ENCODE measurements at places on chromosomes 3 and 15. TPM values are rescaled to one million over a fixed set of nuclear protein-coding genes. Genes with fewer than 3 reads are reported as not detected.

- H3K36me3 ChIP-seq: no peaks in the 10 kb centered on the region
- no peaks in the 10 kb centered on the region for H3K4me1 ChIP-seq
- DNase-seq: no peak
- H3K4me3 ChIP-seq: no peak overlapping the region
- no peak overlapping the region for H3K27ac ChIP-seq
These were observed 168.2 kb upstream of the GPR149 start for GRCh38 chr3:154598166-154598565.

The CCK gene
- polyA plus RNA-seq: not detected

DNA sequence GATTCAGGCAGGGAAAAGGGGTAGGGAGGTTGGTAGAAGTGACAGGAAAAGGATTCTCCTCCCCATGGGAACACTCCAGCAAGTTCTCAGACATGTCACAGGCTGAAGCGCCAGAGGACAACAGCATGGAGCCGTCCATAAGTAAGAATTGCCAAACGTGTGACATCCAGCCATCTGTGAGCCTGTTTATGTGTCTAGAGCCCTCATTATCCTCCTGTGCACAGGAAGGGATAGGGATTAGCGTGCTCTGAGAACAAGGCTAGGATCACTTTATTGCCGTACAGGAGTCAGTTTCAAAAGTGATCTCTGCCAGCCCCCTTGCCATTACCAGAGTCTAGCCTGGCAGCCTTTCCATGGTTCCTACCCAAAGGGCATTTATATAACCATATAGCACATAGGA lies 549.5 kb downstream of the NTRK3 start:
- no peaks in the 10 kb centered on the region for H3K36me3 ChIP-seq
- H3K4me1 ChIP-seq: no peaks in the 10 kb centered on the region
- H3K4me3 ChIP-seq: no peak overlapping the region
- no peaks in the 10 kb centered on the region for H3K27me3 ChIP-seq
- DNase-seq: no peak

- H3K27me3 ChIP-seq: peaks cover 9% of the 10 kb centered on the region
- no peak overlapping the region for H3K4me3 ChIP-seq
- H3K27ac ChIP-seq: no peak overlapping the region
- no peak for DNase-seq
- peaks cover 4% of the 10 kb centered on the region for H3K4me1 ChIP-seq
These were observed 2.1 kb downstream of the THPO start for GRCh38 chr3:184375747-184376461.

GRCh38 chr3:143720381-143720780 lies 127.9 kb downstream of the SLC9A9 start:
- H3K27ac ChIP-seq: no peak overlapping the region
- peaks cover 11% of the 10 kb centered on the region for H3K36me3 ChIP-seq
- no peaks in the 10 kb centered on the region for H3K27me3 ChIP-seq
- DNase-seq: no peak
- H3K4me3 ChIP-seq: no peak overlapping the region

GRCh38 chr15:35833581-35833980 lies 287.6 kb upstream of the DPH6 start:
- DNase-seq: no peak
- no peak overlapping the region for H3K27ac ChIP-seq

DNA sequence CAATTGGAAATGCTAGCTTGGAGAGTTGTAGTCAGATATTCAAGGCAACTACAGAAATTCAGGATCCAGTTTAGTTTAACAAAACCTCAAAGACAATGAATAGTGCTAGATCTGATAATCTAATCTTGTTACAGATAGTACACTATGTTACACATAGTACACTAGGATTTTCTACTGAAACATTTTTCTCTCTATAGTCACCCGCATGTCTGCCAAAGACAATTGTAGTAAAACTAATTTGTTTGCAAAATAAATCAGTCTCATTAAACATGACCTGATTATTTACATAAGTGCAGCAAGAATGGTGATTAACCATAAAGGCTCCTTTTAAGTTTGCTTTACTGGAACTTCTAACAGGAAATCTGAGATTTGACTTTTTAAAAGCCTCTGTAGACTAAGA lies 52.0 kb downstream of the ILDR1 start:
- H3K27me3 ChIP-seq: peaks cover 3% of the 10 kb centered on the region
- H3K36me3 ChIP-seq: no peaks in the 10 kb centered on the region
- no peak overlapping the region for H3K27ac ChIP-seq
- no peaks in the 10 kb centered on the region for H3K4me1 ChIP-seq
- H3K4me3 ChIP-seq: no peak overlapping the region

- H3K27me3 ChIP-seq: no peaks in the 10 kb centered on the region
- no peaks in the 10 kb centered on the region for H3K36me3 ChIP-seq
- H3K27ac ChIP-seq: no peak overlapping the region
- no peaks in the 10 kb centered on the region for H3K4me1 ChIP-seq
- no peak for DNase-seq
These were observed 616.6 kb downstream of the NAALADL2 start for GRCh38 chr3:175475765-175476164.

GRCh38 chr3:18483226-18483625 lies 58.1 kb upstream of the SATB1 start:
- no peak overlapping the region for H3K4me3 ChIP-seq
- peaks cover 30% of the 10 kb centered on the region for H3K36me3 ChIP-seq
- H3K4me1 ChIP-seq: peaks cover 10% of the 10 kb centered on the region
- H3K27me3 ChIP-seq: no peaks in the 10 kb centered on the region

The RETNLB gene
- polyA plus RNA-seq: not detected

GRCh38 chr3:183357564-183358079 lies 70.8 kb downstream of the MCF2L2 start:
- DNase-seq: no peak
- no peak overlapping the region for H3K27ac ChIP-seq
- no peaks in the 10 kb centered on the region for H3K4me1 ChIP-seq
- peaks cover 3% of the 10 kb centered on the region for H3K27me3 ChIP-seq

DNA sequence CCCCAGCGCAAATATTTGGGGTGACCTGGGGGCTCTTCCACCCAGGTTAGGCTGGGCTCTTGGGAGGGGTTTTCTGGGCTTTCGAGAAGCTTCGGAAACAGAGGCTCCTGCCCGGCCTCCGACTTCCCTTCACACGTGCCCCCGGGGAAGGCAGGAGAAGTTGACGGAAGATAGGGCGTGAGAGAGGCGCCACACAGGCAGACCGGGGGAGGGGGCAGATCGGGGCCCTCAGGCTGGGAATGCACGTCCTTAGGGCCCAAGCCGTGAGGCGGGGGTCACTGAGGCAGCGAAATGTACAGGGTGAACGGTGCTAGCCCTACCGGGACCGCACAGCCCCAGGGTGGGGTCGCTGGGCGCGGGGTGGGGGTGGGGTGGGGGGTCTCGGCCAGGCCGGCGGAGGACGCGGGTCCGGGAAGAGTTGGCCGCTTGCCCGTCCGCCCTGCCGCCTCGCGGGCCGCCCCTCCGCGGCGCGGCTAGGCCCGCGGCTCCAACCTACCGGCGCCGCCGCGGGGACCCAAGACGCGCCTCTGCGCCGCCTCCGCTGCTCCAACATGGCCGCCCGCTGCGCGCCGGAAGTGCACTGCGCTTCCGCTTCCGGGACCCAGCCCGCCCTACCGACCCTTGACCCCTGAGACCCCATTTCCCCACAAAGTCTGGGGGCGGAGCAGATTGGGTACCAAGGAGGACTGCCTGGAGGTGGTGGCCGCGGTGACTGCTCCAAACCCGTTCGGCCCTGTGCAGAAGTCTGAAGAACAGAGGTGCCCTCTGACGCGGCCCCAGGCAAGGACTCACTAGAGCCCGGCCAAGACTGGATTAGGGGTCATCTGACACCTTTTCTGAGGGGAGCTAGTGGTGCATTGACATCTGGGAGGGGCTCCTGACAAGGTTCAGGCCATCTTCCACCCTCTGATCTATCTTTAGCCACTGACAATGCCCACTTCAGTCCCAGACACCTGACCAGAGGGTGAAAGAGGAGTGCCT lies at the start of gene CCDC71:
Gene CCDC71 (minus strand): TSS at position 561 of the 981 bp plus-strand sequence. CDS start 2,123 bp downstream, outside the sequence.
- peaks cover 2% of the 10 kb centered on the region for H3K27me3 ChIP-seq
- H3K27ac ChIP-seq: peak within 1 kb of the TSS; percentile 92
- H3K36me3 ChIP-seq: no peaks in the 10 kb centered on the region
- peak within 1 kb of the TSS; percentile 89 for H3K4me3 ChIP-seq
- peaks cover 37% of the 10 kb centered on the region for H3K4me1 ChIP-seq

The UBA3 gene
- polyA plus RNA-seq: 110 TPM

DNA sequence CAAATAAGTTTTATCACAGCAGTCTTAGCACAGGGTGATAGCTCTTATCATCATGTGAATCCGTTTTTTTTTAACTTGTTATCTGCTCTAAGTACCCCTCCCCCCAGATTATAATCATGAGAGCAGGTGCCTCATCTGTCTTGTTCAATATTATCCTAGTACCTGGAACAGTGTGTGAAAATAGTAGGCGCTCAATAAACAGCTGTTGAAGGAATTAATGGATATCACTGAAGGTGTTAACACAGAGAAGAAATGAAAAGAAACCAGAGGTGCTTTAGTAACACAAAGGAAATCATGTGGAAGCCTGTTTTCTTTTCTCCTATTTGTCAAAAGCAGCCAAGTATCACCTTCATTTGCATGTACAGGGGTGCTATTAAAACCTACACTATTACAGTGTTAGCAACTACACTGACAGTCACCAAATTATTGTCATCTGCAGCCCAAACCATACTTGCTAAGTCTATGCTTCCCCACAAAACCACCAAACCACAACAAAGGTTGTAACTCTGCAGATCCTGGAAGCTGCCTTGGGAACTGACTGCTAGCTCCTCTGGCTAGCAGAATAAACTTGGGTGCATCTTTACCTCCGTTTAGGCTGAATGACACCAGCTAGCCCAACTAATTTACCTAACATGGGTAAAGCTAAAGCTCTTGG lies 2.9 kb downstream of the XPC start:
- H3K27ac ChIP-seq: peak overlapping the region; percentile 99
- peak overlapping the region; percentile 58 for H3K4me3 ChIP-seq
- DNase-seq: peak; percentile 58
- H3K27me3 ChIP-seq: peaks cover 12% of the 10 kb centered on the region
- H3K36me3 ChIP-seq: peaks cover 23% of the 10 kb centered on the region
- peaks cover 51% of the 10 kb centered on the region for H3K4me1 ChIP-seq

The CLDN1 gene
- not detected for polyA plus RNA-seq

- no peaks in the 10 kb centered on the region for H3K4me1 ChIP-seq
- H3K27me3 ChIP-seq: no peaks in the 10 kb centered on the region
- DNase-seq: no peak
- H3K36me3 ChIP-seq: no peaks in the 10 kb centered on the region
These were observed 184.4 kb downstream of the VGLL4 start for GRCh38 chr3:11459186-11459824.

GRCh38 chr3:50238549-50239026 lies 2.6 kb downstream of the GNAI2 start:
- H3K36me3 ChIP-seq: no peaks in the 10 kb centered on the region
- no peak for DNase-seq
- H3K4me1 ChIP-seq: peaks cover 64% of the 10 kb centered on the region
- peak overlapping the region; percentile 98 for H3K4me3 ChIP-seq

DNA sequence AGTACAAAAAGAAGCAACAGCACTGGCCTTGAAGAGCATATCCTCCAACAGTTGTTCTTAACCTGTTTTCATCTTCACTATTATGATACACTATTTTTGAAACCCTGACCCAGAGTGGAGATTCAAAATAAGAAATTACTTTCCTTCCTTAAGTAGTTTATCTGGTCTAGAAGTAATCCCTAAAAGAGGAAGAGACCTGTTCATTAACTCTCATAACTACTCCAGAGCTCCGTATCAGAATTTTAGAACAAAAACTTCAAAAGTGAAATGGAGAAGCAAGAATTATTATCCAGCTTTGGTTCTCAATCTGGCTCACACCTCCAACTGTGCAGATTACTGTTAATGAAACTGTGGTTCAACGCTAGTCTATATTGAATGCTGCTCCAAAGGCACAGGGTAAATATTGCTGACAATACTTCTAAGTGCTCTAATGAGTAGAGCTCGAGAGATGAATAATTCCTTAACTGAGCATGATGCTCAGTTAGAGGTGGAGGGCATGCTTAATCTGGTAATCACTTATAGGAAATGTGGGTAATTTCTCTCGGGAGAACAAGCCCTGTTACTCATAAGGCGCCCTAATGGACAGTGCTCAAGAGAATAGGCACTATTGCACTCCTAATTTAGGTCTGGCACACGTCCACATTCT lies 5.2 kb downstream of the LCMT2 start:
- no peak overlapping the region for H3K27ac ChIP-seq
- DNase-seq: no peak
- H3K4me3 ChIP-seq: no peak overlapping the region
- H3K4me1 ChIP-seq: peaks cover 16% of the 10 kb centered on the region
- peaks cover 9% of the 10 kb centered on the region for H3K27me3 ChIP-seq

- no peaks in the 10 kb centered on the region for H3K36me3 ChIP-seq
- H3K4me3 ChIP-seq: no peak overlapping the region
- no peaks in the 10 kb centered on the region for H3K4me1 ChIP-seq
- no peaks in the 10 kb centered on the region for H3K27me3 ChIP-seq
These were observed 21.5 kb downstream of the BCHE start for GRCh38 chr3:165815682-165816081.

DNA sequence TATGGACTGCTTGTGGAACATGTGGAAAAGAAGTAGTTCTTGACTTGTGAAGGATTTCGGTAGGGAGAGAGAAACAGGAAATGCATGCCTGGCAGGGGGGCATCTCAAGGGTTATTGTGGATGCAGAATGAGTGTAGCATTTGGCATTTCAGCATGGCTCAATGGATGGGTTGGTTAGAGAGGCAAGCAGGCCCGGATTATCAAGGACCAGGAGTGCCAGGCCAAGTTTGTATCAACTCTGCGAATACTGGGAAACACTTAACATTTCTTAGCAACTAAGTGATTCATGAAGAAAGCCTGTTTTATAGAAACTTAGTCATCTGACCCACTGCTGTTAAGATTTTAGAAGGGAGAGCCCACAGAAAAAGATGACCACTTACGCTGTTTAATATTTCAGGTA lies 33.6 kb downstream of the KIF15 start:
- DNase-seq: no peak
- H3K27me3 ChIP-seq: no peaks in the 10 kb centered on the region
- H3K36me3 ChIP-seq: peaks cover 9% of the 10 kb centered on the region
- no peak overlapping the region for H3K4me3 ChIP-seq

GRCh38 chr3:124174476-124174875 lies 182.6 kb upstream of the ROPN1 start:
- H3K36me3 ChIP-seq: no peaks in the 10 kb centered on the region
- peaks cover 5% of the 10 kb centered on the region for H3K27me3 ChIP-seq
- H3K4me1 ChIP-seq: no peaks in the 10 kb centered on the region
- no peak for DNase-seq
- H3K27ac ChIP-seq: no peak overlapping the region
- no peak overlapping the region for H3K4me3 ChIP-seq

The SLC28A1 gene
- polyA plus RNA-seq: not detected

GRCh38 chr3:42706721-42707619 lies 4.4 kb upstream of the HHATL start:
- H3K36me3 ChIP-seq: no peaks in the 10 kb centered on the region
- no peaks in the 10 kb centered on the region for H3K27me3 ChIP-seq
- no peak for DNase-seq
- no peaks in the 10 kb centered on the region for H3K4me1 ChIP-seq

Data from immature natural killer cell (primary cell).